ENCODE measurements at places on chromosomes 12 and 14.
A peak's percentile ranks its signal among the peaks of the same experiment; 100 is the strongest.

- DNase-seq: no peak
Measured at GRCh38 chr14:56891226-56891625, 80.9 kb upstream of the OTX2 start.

- DNase-seq: no peak
Measured at GRCh38 chr12:73950507-73950906, 587.1 kb upstream of the ATXN7L3B start.

DNA sequence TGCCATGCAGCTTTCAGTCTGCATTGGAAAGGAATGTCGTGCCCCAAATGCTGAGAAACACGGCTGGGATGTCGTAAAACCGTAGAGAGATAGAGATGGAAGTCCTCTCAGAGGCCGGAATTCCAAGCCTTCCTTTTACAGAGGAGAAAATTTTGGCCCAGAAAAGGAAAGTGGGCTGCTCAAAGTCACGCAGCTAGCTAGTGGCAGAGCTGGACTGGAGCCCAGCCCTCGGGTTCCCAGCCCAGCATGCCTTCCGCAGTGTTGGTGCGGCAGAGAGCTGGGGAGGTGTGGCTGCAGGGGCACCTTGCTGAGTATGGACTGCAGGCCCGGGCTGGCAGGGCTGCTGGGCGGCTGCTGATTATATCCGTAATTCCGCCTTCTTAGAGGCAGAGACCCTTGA, 50.3 kb downstream of the KCNA1 start:
- DNase-seq: no peak

- DNase-seq: no peak
Measured at GRCh38 chr14:57574617-57575288, 81.1 kb upstream of the CCDC198 start.

DNA sequence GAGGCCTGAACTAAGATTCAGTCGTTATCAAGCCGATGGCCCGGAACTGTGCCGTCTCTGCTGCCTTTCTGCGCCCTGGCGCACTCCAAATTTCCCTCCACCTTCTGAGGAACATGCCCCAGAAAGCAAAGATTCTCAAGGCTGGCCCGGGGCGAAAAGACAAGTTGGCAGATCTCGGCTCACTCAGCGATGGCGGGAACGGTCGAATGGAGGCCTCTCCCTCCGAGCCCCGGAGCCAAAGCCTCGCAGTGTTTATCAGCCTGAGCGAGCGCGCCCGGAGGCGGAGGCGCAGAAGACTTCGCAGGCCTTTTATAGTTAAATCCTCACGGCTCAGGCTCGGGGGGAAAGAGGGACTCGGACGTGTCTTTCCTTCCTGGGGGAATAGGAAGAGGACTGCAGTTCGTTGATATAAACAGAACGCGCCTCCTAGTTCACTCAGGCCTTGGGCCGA, 5.6 kb downstream of the TBX5 start:
- no peak for DNase-seq

DNA sequence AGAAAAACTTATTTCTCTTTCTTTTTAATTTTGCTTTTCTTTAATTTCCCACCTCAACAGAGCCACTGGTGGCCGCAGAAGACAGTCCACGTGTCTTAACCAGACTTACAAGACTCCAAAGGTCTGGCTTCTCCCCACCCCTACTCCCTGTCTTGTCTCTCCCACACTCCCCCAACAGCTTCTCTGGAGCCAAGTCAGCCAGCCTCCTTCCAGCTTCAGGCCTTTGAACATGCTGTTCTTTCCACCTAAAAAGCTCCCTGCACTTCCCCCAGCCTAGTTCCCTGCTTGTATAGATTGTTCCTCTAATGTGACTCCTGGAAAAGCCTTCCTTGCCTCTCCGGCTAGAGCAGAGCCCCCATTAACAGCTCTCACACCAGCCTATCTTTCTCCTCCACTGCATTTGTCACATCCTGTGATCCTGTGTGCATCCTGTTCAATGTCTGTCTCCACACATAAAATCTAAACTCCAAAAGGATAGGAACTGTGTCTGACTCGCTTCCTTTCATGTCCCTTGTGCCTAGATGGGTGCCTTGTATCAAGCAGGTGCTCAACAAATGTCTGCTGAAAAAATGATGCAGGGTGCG, 7.8 kb upstream of the DYNLL1 start:
- no peak for DNase-seq

DNA sequence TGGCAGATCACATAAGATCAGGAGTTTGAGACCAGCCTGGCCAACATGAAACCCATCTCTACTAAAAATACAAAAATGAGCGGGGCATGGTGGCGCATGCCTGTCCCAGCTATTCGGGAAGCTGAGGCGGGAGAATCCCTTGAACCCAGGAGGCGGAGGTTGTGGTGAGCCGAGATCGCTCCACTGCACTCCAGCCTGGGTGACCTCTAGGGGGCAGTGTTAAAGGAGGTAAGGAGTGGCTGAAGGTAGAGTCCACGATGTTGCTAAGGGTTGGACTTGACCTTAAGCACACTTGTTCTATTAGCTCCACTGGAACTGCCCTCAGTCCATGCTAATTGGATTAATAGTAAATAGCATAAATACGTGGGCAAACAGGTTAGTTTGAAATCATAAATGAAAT, 62.4 kb upstream of the PSMC1 start:
- no peak for DNase-seq

GRCh38 chr12:4027412-4027811, 154.2 kb upstream of the PARP11 start:
- peak; percentile 33 for DNase-seq

DNA sequence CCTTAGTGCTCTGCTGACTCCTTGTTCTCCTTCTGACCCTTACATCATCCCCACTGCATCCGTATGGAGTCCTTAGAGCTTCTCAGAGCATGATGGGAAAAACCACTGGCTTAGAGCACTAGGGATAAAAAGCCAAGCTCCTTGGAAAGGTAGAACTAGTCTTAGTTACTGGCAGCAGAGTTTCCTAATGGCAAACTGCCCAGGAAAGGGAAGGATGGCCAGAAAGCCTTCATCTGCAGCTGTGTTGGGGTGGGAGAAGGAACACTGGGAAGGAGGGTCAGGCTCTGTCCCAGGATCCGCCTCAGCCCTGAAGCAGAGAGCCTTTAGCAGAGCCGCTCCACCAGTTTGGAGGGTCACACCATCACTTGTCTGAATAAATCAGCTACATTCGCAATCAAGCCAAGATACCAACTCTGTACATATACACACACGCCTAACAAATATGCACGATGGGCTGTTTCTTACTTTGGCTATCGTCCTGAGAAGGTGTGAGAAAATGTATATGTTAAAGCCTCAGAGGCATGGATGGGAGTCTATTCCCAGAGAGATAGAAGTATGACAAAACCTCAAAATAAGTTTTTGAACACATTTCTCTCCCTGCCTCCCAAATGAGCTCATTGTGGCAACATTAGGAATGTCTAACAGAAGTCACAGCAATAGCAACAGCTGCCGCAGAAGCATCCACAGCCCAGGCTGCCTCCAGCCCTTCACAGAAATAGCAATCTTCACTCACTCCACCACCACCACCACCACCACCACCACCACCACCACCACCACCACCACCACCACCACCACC, 18.6 kb upstream of the GALNT8 start:
- DNase-seq: no peak

DNA sequence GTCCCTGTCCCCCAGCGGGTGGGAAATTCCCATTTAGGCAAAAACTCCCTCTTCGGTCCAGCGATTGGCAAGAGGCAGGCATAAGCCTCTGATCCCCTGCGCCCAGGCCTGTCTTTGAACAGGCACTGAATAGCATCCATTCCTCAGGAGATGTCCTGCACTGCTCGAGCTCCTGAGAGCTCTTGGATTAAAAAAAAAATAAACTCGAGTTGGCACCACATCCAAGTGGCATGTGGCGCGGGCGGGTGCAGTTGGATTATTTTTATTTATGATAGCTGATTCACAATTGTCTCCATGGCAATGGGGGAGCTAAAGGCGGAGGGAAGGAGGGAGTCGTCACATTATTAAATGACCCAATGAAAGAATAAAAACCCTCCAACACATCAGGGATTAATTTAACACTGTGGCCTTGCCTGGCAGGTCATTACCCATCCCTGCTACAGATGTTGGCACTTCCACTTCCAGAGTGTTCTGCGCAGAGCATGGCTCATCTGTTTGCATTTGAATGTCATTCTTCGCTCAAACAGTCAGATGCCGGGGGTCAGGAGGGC, 207.2 kb downstream of the AACS start:
- no peak for DNase-seq

GRCh38 chr12:105337391-105337790, 6.9 kb downstream of the C12orf75 start:
- DNase-seq: no peak

- DNase-seq: no peak
Measured at GRCh38 chr12:91565246-91565645, 382.6 kb upstream of the DCN start.

DNA sequence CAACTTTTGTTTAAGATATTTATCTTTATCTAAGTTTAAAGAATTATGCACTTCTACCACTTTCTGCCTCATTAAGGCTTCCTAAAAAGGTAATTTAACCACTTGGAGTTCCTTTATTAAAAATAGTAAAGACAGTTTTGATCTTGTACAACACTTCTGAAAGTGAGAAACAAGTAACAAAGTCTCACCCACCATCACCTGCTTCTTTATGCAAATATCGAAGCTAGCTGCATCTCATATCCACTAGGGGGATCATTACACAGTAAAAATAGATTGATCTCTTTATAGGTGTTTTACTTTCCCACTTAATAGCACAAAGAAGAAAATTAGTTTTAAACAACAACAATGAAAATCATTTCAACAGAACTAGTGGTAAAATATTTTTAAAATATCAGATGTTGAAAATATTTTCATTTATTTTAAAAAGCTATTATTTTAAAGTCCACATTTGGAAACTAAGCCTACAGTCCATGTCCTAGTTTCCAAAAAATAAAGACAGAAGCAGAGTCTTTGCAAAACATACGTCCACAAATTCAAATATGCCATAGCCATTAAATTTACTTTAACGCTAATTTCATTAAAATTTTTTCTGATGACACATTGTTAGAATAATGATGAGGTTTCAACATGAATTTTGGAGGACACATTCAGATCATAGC, 160.0 kb upstream of the SOX5 start:
- DNase-seq: no peak

GRCh38 chr12:122023339-122024131, 1.9 kb downstream of the BCL7A start:
- no peak for DNase-seq

- no peak for DNase-seq
Measured at GRCh38 chr14:47917344-47917954, 242.0 kb upstream of the MDGA2 start.

- no peak for DNase-seq
Measured at GRCh38 chr12:94725375-94726168, 75.2 kb upstream of the TMCC3 start.

- DNase-seq: no peak
Measured at GRCh38 chr12:104207416-104208205, 8.0 kb upstream of the TXNRD1 start.

DNA sequence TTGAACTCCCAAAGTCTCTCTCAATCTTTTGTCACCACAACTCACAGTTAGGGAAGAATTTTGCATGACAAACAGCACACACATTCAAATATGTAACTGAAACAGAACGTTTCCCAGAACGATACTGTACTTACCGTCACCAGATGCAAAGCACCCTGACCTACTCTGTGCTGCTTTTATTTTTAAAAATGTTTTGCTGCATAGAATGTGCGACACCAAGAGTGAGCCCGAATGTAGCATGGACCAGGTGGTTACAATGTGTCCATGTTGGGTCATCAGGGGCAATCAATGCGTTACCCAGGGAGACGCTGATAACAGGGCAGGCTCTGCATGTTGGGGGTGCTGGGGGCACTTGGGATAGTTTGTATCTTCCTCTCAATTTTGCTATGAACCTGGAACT, 14.6 kb upstream of the EIF5 start:
- DNase-seq: no peak

DNA sequence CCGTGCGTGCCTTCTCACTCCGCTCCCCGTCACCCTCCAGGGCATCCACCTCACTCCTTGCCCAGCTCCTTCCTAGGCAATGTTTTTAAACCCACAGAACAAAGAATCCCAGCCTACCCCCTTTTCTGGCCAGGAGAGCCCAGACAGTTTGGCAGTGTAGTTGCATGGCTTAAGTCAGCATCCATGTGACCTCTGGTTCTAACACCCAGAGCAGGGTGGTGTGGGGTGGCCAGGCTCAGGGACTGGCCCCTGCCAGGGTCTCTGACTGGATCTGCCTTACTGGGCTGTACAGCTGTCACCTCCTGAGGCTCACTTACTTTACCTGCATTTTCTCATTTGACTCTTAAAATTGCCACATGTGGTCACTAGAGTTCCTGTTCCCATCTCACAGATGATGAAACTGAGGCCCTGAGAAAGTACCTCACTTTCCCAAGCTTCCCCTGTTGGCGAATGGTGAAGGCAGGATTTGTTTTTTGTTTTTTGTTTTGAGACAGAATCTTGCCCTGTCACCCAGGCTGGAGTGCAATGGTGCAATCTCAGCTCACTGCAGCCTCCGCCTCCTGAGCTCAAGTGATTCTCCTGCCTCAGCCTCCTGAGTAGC, 18.3 kb downstream of the SDS start:
- no peak for DNase-seq

DNA sequence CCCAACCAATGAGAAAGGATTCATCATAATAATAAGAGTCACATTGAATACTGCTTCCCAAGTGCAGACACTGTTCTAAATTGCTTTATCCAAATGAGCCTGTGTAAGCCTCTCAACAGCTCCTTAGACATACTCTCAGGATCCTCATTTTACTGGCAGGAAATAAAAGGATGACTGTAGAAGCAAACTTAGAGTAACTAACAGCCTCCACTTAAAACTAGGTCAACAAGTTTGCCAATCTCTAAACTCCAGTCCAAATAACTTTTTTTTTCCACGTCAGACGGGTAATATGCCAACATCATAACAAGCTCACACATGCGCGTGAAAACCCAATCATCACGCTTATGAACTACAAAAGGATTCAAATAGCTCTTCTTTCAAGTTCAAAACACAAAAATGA, 15.3 kb upstream of the DPF3 start:
- no peak for DNase-seq

DNA sequence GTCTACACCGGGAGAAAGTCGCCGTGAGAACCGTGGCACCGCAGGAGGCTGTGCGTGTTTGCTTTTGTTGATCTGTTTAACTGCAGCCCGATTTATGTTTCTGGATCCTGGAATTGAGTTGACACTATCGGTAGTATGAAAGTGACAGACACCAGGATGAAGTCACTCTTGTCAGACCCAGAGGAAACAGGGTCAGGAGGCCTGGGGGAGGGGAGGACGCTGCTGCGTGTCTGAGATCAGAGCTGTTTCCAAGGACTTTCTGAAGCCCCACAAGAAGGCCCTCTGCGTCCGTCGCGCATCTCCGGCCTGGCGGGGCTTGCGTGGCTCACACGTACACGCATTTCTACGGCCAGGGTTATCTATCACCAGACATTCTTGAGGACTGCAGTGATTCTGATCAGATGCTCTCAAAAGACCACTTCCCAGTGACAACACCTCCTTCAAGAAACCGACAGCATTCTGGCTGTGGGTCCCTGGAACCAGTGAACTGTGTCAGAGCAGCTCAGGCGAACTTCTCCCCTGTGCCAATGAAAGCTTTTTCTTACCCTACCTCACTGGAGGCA, 263.4 kb downstream of the ADGRD1 start:
- DNase-seq: no peak

GRCh38 chr12:54017027-54017788, 8.4 kb downstream of the HOXC8 start:
- DNase-seq: no peak

All from stimulated activated CD4-positive, alpha-beta T cell treated with anti-CD3 and anti-CD28 coated beads, Interleukin-1b, Interleukin-23, amount 100 ng/mL, for 1 hour (primary cell).